ENCODE measurements at places on chromosomes 5 and 9.

- DNase-seq: no peak
These were observed 1.0 kb downstream of the TRIP13 start for GRCh38 chr5:893711-894110.

GRCh38 chr5:29037716-29038115 lies 1999.3 kb upstream of the CDH9 start:
- DNase-seq: no peak

- no peak for DNase-seq
These were observed 155.4 kb upstream of the CLINT1 start for GRCh38 chr5:158014372-158014771.

GRCh38 chr5:36787365-36788093 lies 89.0 kb upstream of the NIPBL start:
- DNase-seq: no peak

- no peak for DNase-seq
These were observed 862.2 kb upstream of the C9orf72 start for GRCh38 chr9:28435456-28435855.

GRCh38 chr5:53930457-53930856 lies 370.0 kb downstream of the NDUFS4 start:
- DNase-seq: no peak

DNA sequence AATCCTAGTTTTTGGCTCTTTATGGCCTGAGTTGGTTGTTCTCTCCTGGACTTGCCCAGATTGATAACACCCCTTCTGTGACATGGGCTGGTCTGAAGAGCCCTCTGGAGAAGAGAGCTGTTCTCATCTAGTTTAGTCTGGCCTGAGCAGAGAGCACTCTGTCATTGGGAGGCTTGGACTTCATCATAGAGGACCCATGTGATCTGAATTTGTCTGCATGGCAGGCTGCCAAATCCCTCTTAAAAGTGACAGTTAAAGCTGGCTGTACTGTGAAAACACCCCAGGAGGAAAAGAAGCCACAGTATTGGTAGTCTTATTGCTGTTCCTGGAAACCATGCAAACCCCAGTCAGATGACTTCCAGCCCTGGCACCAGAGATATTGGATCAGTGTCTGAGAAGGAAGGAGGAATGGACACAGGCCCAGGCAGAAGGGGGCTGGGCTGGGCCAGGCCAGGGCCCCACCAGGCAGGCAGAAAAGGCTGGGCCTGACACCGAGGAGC lies 3.7 kb upstream of the WDR31 start:
- no peak for DNase-seq

GRCh38 chr9:109787735-109788134 lies 7.7 kb downstream of the PALM2AKAP2 start:
- no peak for DNase-seq

- no peak for DNase-seq
These were observed 40.0 kb downstream of the EBF1 start for GRCh38 chr5:159059722-159060121.

- DNase-seq: no peak
These were observed 61.4 kb downstream of the SNX24 start for GRCh38 chr5:122906768-122907167.

DNA sequence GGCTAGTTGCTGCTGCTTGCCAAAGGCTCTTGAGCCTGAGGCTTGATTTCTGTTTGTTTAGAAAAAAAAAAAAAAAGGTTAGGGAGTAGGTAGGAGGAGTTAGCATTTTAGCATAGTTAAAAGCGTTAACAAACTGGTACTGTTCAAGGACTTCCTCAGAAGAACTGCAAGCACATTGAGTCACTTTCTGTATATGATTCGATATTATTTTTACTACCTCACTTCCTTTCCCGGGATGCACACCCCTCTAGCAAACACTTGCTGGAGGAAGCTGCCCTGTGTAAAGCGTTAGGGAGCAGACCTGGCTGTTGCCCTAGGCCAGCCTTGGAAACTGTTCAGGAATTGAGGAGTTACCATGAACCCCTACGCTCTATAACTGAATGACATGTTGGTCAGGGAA lies 15.7 kb upstream of the CEP120 start:
- no peak for DNase-seq

DNA sequence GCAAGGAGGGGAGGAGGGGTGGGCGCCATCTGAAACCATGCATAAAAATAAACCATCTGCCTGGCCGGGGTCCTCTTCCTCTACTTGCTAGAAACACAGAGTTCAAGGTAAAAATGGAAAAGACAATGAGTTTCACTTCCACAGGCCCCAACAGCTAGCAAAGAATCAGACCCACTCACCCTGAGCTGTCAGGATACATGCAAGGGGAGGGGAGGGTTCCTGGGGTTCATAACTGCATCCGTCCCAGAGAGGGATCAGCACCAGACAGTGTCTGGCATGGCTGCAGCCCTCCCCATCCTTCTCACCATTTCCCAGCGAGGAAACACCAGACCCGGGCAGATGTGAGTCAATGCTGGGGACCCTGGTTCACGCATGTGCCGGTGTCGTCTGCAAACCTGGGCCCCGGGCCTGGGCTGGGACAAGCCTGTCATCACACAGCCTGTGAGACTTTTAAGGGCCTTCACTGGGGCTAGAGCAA lies 55.4 kb downstream of the SEMA4D start:
- no peak for DNase-seq

GRCh38 chr9:94017939-94018531 lies 62.9 kb upstream of the BARX1 start:
- no peak for DNase-seq

GRCh38 chr5:135739383-135739981 lies 95.0 kb upstream of the SLC25A48 start:
- DNase-seq: no peak

DNA sequence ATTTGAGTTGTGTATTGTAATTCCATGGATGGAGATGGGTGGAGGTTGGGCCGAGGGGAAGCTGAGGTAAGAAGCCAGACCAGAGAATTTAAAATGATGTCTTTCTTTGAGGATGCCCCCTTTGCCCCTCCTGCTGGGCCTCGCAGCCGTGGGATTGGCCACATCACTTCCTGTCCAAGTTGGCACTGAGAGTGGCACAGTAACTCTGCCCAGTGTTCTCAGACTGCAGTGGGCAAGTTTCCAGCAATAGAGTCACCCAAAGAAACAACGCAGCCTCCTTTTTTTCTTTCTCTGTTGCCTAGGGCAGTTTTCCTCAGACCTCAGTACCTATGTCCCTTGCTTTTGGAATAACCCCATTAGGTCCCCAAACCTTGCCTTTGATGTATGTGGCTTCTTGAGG lies 306.6 kb upstream of the DMRT1 start:
- DNase-seq: no peak

DNA sequence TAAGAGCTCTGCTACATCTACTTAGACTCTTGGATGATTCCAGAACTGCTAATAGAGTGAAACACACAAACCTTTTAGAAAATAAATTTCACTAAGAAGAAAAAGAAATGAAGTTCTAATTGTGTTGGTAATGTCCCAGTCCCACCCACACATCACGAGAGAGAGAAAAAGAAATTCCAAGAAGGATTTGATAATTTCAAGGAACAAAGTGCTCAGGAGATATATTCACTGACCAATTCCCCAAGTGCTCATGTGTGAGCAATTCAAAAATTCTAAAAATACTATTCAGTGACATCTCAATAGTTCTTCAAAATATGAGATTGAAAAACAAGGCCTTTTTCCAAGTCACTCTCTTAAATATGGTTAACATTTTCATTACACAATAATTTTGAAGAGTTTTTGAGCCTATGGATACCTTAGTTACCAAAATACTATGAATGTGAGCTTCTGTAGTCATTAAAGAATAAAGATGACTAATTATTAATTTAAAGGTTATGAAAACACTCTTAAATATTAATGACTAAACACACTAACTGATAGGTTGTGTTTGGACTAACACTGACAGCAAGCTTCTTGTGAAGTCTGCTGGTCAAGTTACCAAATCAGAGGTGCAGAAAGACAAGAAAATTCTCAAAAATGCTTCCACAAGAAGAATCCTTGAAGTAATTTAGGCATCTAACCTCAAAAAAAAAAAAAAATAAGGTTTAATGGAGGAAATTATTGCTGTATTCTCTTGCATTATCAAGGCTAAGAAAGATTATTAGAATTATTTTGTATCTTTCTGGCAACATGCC lies 245.3 kb downstream of the PDE4D start:
- no peak for DNase-seq

GRCh38 chr9:99511723-99512122 lies 289.6 kb downstream of the SEC61B start:
- DNase-seq: no peak

- DNase-seq: no peak
These were observed 75.4 kb upstream of the IL7R start for GRCh38 chr5:35781181-35781790.

GRCh38 chr5:179967489-179967888 lies 59.8 kb upstream of the TBC1D9B start:
- no peak for DNase-seq

DNA sequence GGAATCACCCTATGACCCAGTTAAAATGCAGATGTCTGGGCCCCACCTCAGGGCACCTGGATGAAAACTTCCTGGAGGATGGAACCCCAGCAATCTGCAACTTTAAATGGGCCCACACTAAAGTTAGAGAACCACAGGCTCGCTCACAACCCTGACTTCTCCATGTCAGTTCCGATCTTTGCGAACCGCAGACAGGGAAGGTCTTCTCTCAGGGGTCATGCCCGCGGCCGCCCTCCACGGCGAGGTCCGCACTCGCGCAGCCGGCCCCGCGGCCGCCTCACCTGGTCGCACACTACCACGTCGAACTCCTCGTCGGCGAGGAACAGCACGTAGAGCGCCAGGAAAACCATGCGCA lies 499 bp downstream of the ALG2 start:
- DNase-seq: no peak

DNA sequence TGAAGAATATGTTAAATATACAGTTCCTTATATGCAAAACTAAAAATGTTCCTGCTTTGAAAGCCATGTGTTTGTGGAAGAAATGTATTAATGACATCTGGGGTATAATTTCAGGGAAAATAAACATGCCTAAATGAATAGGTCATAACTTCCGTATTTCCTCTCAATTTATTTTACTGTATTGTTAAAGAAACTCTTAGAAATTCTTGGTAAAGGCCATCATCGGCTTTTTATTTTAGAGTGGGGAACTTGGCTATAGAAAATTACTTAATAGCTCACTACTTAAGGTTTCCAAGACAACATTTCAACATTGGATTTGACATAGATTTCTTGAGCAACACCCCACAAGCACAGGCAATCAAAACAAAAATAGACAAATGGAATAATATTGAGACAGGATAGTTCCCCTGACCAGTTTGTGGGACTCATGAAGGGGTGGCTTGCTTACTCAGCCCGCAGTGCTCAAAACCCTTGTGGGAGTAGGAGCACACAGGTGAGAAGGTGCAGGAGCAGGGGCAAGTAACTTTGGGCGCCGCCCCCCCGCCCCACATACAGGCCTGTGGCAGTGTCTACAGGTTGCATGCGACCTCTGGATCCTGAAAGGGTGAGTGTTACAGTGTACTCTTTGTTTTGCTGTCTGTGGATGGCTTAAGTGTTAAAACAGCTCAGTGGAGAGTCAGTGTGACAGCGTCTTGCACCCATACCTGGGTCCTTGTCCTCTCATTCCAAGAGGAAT lies 891.4 kb upstream of the C9orf72 start:
- no peak for DNase-seq

GRCh38 chr5:2546938-2547337 lies 204.5 kb downstream of the IRX2 start:
- no peak for DNase-seq

DNA sequence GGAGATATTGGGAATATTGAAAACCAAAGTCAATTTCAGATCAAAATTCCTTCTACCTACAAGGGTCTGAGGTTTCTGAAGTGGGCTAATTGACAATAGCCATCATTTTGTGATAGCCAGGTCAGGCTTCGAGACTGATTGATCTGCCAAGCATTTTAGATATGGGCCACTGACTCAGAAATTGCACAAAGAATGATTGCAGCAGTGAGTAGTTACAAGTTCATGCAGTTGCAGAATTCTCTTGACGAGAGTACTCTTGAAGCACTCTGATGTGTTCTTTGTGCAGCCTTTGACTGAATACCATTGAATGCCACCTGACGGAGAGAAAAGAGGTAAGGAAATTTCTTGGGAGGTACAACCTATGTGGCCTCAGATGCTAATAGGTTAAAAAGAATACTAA lies 8.3 kb downstream of the C9orf57 start:
- no peak for DNase-seq

- no peak for DNase-seq
These were observed 122.0 kb downstream of the GDNF start for GRCh38 chr5:37717613-37718431.

- DNase-seq: no peak
These were observed 393.7 kb upstream of the IRX1 start for GRCh38 chr5:3201941-3202340.

DNA sequence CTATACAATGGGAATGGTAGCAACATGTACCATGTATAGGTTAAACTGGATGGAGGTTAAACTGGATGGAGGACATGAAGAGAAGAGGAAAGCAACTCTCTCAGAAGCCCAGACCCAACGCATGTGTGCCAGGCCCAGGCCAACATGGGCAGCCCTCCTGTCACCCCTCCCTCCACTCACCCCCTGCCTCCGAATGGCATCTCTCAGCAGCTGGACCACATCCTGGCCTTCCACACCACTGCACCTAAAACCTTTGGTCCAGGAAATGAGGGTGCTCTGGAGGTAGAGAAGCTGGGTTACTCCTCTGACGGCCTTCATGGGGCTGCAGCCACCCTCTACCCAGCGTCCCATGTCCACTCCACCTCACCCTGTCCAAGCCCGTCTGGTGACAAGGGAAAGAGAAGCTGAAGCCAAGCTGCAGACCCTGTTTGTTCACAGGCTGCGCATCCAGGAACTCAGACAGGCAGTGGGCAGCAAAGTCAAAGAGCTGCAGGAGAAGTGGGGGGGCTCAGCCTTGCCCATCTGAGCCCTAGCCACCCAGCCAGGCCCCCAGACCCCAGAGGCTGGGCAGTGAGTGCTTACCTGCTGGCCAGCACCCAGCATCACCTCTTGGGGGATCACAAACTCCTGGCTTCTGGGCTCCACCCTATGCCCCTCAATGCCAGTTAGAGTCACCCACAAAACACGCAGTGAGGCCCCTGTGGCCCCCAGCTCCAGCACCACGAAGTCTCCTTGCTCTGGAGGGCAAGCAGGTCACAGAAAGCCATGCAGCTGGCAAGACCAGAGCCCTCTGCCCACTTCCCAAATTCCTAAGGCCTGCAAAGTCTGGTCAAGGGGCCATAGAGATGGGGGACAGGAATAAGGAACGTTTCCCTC lies 8.5 kb downstream of the HK3 start:
- no peak for DNase-seq

DNA sequence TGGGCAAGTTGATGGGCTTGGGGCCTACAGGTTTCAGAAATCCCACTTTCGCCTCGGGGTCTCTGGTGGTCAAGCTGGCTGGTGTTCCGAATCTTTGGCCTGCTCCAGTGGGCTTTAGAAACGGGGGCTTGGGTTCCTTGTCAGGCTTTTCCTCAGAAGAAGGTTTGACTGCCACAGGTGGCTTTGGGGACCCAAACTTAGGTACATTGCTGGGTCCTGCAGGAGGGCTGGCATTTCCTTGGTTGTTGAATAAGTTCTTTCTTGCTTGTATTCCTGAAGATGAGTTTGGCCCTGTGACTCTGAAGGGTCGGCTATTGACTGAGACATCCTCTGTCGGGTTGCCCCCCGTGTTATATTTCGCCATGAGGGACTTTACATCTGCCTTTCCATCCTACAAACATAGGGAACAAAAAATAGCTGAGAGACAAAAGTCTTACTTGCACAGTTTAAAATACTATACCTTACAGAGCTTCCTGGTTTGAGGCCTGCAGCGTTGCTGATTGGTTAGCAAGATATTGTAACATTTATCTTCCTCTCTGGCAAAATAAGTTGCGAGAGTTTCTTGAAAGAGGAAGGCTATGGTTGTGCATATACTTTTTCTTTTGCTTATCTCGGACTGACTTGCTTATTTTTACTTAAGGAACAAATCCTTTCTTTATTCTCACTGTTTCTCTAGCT lies 16.6 kb downstream of the FYB1 start:
- DNase-seq: no peak
